Trophoblast cell (in vitro differentiated cells and primary cell): ENCODE measurements at places on chromosomes 6 and 20.

- no peak overlapping the region for H3K27ac ChIP-seq
- no peaks in the 10 kb centered on the region for H3K36me3 ChIP-seq
- no peak overlapping the region for H3K4me3 ChIP-seq
- no peaks in the 10 kb centered on the region for H3K4me1 ChIP-seq
- no peak for DNase-seq
- H3K27me3 ChIP-seq = no peaks in the 10 kb centered on the region
These were observed 108.9 kb downstream of the SNX5 start for GRCh38 chr20:17859616-17860232.

- H3K4me1 ChIP-seq = peaks cover 2% of the 10 kb centered on the region
- no peaks in the 10 kb centered on the region for H3K36me3 ChIP-seq
- peak; percentile 42 for DNase-seq
- H3K27me3 ChIP-seq = no peaks in the 10 kb centered on the region
- H3K4me3 ChIP-seq = no peak overlapping the region
- no peak overlapping the region for H3K27ac ChIP-seq
These were observed 7.0 kb upstream of the APMAP start for GRCh38 chr20:24999568-24999967.

GRCh38 chr20:57898332-57898731 is 188.5 kb upstream of the PMEPA1 start:
- H3K36me3 ChIP-seq = no peaks in the 10 kb centered on the region
- H3K4me1 ChIP-seq = no peaks in the 10 kb centered on the region
- DNase-seq = no peak
- H3K4me3 ChIP-seq = no peak overlapping the region
- H3K27me3 ChIP-seq = no peaks in the 10 kb centered on the region
- no peak overlapping the region for H3K27ac ChIP-seq

- no peaks in the 10 kb centered on the region for H3K27me3 ChIP-seq
- H3K4me3 ChIP-seq = no peak overlapping the region
- DNase-seq = no peak
- H3K27ac ChIP-seq = no peak overlapping the region
- H3K36me3 ChIP-seq = peaks cover 43% of the 10 kb centered on the region
These were observed 76.4 kb downstream of the SSR1 start for GRCh38 chr6:7236306-7237209.

DNA sequence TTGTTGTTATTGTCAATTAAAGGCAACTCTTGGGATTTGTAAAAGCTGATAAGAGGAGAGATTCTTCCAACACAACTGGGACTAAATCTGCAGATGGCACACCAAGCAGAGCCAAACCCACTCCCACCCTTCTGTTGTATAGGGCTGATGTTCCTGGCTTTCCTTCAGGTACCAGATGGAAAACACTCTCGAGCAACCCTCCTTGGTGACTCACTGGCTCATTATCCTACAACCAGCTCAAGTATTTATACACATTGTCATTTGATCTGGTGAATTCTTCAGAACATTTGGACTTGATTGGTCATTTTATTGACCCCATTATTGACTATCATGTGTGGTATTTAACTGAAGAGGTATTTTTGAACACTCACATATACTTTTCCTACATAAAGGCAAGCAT is 190.3 kb upstream of the PCSK2 start:
- no peaks in the 10 kb centered on the region for H3K36me3 ChIP-seq
- no peaks in the 10 kb centered on the region for H3K27me3 ChIP-seq
- H3K4me1 ChIP-seq = no peaks in the 10 kb centered on the region
- no peak overlapping the region for H3K4me3 ChIP-seq
- no peak for DNase-seq
- H3K27ac ChIP-seq = no peak overlapping the region

GRCh38 chr6:81696524-81696923 is 56.0 kb downstream of the TENT5A start:
- H3K4me3 ChIP-seq = no peak overlapping the region
- H3K27ac ChIP-seq = no peak overlapping the region
- H3K4me1 ChIP-seq = no peaks in the 10 kb centered on the region
- peak; percentile 35 for DNase-seq
- H3K27me3 ChIP-seq = no peaks in the 10 kb centered on the region

DNA sequence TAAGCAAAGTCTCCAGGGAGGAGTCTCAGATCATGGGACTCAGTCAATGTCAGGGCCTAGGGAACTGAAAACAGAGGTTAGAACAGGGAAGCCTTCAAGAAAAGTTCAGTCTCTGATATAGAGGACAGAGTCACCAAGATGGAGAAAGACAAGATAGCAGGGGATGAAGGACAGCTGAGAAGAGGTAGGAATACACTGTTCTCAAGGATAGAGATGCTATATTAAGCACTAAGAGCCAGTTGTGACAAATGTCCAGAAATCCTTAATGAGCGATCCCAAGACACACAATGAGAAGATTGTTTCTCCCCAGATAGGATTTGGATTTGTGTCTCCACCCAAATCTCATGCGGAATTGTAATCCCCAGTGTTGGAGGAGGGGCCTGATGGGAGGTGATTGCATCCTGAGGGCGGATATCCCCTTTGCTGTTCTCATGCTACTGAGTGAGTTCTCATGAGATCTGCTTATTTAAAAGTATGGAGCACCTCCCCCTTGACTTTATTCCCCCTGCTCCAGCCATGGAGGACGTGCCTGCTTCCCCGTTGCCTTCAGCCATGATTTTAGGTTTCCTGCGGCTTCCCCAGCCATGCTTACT is 168.2 kb downstream of the AKAP7 start:
- DNase-seq = no peak
- H3K27ac ChIP-seq = no peak overlapping the region
- no peaks in the 10 kb centered on the region for H3K4me1 ChIP-seq
- no peak overlapping the region for H3K4me3 ChIP-seq
- H3K27me3 ChIP-seq = no peaks in the 10 kb centered on the region
- H3K36me3 ChIP-seq = no peaks in the 10 kb centered on the region

DNA sequence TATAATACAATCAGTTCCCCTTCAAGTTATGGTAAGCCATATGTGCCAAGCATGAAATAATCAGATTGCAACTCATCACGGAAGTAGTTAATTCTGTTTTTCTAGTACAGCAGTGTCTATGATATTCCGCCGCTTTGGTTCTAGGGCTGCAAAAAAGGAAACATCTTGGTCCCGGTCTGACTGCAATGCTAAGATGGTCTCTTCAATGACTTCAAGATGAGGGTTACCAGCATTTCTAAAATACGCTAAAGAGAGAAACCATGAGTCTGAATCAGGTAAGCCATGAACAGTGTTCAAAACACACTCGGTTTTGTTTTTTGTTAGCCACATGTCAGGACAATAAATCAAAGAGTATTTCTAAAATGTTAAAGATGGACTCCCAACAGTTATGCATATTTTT is 3.2 kb upstream of the ANKRD60 start:
- no peak for DNase-seq
- H3K27me3 ChIP-seq = peaks cover 26% of the 10 kb centered on the region
- no peak overlapping the region for H3K27ac ChIP-seq
- H3K4me1 ChIP-seq = no peaks in the 10 kb centered on the region
- peaks cover 7% of the 10 kb centered on the region for H3K36me3 ChIP-seq

GRCh38 chr20:9228774-9229450 is 160.0 kb downstream of the PLCB4 start:
- no peak for DNase-seq
- no peaks in the 10 kb centered on the region for H3K4me1 ChIP-seq
- no peak overlapping the region for H3K4me3 ChIP-seq
- H3K27me3 ChIP-seq = no peaks in the 10 kb centered on the region

DNA sequence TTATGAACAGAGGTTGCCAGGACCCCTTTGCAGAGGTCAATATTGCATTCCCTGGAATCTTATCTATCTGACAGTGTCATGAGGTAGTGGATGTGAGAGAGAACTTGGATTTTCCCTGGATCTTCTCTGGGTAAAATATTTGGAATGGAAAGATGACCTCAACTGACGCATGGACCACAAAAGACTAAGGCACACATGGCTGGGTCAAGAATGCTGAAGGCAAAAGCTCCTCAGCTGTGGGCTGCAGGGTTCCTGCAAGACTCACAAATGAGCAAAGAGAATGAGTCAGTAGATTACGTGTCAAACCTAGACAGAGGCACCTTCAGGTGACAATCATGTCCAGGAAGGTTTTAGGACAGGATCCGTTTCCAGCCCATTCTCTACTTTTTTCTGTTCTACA is 484.0 kb downstream of the C6orf118 start:
- no peak overlapping the region for H3K27ac ChIP-seq
- no peak for DNase-seq
- H3K27me3 ChIP-seq = no peaks in the 10 kb centered on the region
- H3K4me3 ChIP-seq = no peak overlapping the region

DNA sequence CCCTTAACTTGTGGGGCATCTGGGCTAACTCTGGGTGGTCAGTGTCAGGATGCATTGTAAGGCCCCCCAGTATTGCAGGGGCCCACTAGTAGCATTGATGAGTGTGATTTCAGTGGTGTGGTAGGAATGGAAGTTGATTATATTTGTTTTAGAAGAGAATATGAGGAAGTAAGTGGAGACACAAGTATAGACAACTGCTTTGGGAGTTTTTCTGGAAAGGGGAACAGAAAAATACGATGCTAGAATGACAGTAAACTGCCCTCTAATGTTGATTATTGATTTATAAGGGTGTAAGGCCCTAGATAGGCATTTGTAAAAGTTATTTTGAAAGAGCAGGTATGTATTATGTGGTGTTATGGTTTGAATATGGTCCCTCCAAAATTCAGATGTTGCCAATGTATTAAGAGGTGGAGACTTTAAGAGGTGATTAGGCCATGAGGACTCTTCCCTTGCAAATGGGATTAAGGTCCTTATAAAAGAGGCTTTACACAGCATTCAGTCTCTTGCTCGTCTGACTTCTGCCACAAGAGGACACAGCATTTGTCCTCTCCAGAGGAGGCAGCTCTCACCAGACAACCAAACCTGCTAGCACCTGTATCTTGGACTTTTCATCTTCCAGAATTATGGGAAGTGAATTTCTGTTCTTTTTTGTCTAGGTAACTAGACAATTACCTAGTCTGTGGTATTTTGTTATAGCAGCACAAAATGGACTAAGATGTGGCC is 135.9 kb upstream of the DTNBP1 start:
- no peaks in the 10 kb centered on the region for H3K27me3 ChIP-seq
- H3K36me3 ChIP-seq = no peaks in the 10 kb centered on the region

DNA sequence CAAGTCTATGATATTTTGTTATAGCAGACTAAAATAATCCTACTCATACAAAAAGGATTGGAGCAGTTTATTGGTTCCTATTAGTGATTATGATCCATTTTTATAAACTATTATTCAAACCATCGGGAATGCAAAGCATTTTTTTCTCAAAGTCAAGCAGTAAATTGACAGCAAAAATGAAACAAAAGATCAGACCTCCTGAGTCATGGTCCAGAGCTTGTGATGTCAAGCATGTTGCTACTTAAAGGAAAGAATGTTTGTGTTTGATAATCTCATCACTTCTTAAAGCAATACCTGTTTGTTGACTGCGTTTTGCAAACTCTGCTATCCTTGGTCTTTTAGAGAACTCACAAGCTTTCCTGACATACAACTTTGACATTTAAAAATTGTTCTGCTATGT is 204.4 kb downstream of the SAMD5 start:
- no peak overlapping the region for H3K27ac ChIP-seq
- no peak overlapping the region for H3K4me3 ChIP-seq
- H3K4me1 ChIP-seq = no peaks in the 10 kb centered on the region
- DNase-seq = no peak
- H3K27me3 ChIP-seq = no peaks in the 10 kb centered on the region

GRCh38 chr6:21731411-21732031 is 138.0 kb downstream of the SOX4 start:
- no peak overlapping the region for H3K4me3 ChIP-seq
- no peaks in the 10 kb centered on the region for H3K36me3 ChIP-seq
- H3K4me1 ChIP-seq = peaks cover 12% of the 10 kb centered on the region

DNA sequence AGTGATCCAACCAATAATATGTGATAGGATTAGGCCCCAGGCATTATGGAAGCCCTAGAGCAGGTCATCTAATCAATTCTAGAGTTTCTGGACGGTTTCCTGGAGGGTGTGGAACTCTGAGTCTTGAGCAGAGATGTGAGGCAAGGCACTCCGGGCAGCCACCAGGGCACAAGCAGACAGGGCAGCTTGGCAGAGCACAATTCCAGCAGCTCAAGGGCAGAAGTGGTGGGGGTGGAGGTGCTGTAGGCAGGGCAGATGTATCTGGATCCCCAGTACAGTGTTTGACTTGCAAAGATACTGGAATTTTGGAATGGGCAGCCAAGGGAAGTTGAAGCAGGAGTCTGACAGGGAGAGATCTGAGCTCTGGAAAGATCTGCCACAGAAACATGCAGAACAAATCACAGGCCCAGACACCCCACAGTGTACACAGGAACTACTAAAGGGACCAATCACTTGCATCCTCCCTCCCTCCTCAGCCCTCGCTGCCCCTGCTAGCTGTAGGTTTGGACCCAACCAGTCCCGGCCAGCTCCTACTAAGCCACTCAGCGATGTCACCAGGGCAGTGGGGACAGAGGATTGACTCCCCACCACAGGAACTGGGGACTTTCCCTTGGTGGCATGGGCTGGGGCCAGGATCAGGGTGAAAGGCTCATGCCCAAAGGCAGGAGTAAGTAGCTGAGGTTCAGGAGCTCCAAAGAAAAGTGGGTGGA is 47.0 kb downstream of the TFEB start:
- peaks cover 24% of the 10 kb centered on the region for H3K36me3 ChIP-seq
- H3K27me3 ChIP-seq = no peaks in the 10 kb centered on the region
- no peak overlapping the region for H3K27ac ChIP-seq
- peaks cover 6% of the 10 kb centered on the region for H3K4me1 ChIP-seq
- DNase-seq = no peak

DNA sequence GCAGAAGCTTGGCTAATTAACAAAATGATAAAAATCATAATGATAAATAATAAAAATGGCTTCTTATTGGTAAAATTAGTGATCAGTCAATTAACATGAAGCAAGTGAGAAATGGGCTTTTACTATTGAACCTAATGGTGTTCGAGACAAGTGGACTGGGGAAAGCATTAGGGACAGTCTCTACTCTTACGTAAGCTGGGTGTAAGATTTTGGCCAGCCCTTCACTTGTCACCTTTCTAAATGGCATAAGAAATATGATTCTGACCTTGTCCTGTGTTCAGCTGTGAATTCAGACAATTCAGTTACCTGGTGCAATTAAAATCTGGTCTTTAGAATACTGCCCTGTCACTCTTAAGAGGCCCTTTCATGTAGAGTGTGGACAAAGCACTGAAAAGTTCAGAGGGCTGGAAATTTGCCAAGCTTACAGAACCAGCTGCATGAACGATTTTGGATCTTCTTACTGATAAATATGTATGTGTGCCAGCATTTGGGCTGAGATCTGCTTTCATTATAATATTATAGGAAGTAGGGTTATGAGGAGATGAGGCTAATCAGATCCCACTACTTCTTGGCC is 115.9 kb downstream of the QRSL1 start:
- no peak overlapping the region for H3K4me3 ChIP-seq
- H3K27me3 ChIP-seq = no peaks in the 10 kb centered on the region
- DNase-seq = no peak
- H3K4me1 ChIP-seq = peaks cover 22% of the 10 kb centered on the region
- H3K36me3 ChIP-seq = no peaks in the 10 kb centered on the region
- H3K27ac ChIP-seq = no peak overlapping the region
